ENCODE measurements at places on chromosomes 13 and 19. TPM values are rescaled to one million over a fixed set of nuclear protein-coding genes. Genes with fewer than 3 reads are reported as not detected.

- DNase-seq = no peak
These were observed 2.8 kb downstream of the COL4A2 start for GRCh38 chr13:110309661-110310524.

- DNase-seq = peak; percentile 49
These were observed 203.9 kb downstream of the COL4A1 start for GRCh38 chr13:110103026-110103425.

DNA sequence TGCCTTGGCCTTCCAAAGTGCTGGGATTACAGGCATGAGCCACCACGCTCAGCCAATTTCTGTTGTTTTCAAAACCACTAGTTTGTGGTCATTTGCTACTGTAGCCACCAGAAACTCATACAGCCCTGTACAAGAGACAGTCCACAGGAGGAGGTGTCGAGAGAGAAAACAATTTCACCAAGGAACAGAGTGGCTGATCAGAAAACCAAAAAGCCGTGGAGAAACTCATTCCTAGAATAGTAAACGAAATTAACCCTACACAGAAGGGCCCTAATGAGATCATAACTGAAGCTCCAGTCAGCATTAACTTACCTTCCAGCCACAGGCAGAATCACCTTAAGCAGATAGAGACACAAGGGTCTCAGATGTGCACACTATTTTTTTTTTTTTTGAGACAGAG lies 3.8 kb upstream of the CCDC124 start:
- no peak for DNase-seq

- no peak for DNase-seq
These were observed 391.0 kb downstream of the FGF9 start for GRCh38 chr13:22061806-22062391.

- no peak for DNase-seq
These were observed 240.6 kb downstream of the KCTD12 start for GRCh38 chr13:76645632-76646031.

ZNF324B gene
- 8.6 TPM for total RNA-seq

ZNF610 gene
- total RNA-seq = 1.8 TPM

NKPD1 gene
- not detected for total RNA-seq
